Progenitor cell of endocrine pancreas (in vitro differentiated cells): ENCODE measurements at places on chromosomes 2 and 18. TPM values are rescaled to one million over a fixed set of nuclear protein-coding genes. Genes with fewer than 3 reads are reported as not detected.

DNA sequence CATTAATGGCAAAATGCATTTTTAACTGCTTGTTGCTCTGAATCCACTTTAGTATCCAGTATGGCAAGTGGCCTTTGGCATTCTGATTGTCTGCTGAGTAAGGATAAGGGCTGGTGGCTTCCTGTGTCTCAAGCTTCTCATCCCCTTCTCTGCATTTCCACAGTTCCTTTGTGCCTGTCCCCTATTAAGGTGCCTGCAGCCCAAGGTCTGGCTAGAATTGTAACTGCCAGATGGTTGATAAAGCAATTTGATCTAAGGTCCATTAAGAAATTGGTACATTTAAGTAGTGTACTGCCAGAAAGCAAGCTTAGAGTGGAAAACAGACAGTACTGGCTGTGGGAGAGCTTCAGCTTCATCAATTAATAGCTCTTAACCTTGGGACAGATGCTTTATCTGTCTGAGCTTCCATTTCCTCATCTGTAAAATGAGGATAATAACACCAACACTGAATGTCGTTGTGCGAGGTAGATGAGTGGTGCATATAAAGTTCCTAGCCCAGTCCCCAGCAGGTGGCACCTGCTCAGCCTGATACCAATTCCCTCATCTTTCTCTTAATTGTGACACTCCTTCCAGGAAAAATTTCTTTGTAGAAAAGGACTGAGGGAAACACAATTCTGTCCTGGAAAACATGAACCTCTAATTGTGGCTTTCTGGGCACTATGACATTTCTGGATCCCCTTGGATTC lies 570.6 kb upstream of the GCFC2 start:
- DNase-seq: no peak

DNA sequence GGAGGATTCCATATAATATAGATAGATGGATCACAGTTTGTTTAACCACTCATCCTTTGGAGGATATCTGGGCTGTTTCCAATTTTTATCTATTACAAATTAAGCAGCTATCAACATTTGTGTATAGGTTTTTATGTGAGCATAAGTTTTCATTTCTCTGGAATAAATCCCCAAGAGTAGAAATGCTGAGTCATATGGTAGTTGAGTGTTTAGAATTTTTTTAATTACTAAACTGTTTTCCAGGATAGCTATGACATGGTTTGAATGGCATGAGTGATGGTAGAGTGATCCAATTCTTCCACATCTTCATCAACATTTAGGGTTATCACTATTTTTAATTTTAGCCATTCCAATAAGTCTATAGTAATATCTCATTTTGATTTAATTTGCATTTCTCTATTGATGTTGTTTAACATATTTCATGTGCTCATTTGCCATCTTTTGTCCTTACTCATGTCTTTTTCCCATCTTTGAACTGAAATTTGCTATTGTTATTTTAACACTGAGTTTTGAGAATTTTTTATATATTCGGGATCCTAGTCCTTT lies 31.4 kb downstream of the ABCB11 start:
- no peak for DNase-seq

GRCh38 chr2:128304330-128304714 lies 14.3 kb downstream of the HS6ST1 start:
- no peak for DNase-seq

DNA sequence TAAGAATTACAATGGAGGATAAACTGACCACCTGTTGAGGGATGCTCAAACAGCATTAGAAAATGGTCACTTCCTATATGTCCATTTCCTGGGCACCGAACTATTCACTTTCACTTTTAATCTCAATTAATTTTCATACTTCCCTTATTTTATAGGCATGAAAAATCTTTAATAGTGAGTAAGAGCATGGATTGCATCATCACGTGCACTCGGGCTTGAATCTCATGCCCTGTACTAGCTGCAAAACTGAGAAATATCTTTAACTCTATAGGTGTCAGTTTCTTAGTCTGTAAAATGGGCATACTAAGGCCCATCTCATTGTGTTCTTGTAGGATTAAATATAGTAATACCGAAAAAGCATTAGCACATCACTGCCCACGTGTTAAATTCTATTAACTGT lies 183.9 kb upstream of the FIGN start:
- no peak for DNase-seq

GRCh38 chr18:63180971-63181376 lies 138.6 kb downstream of the BCL2 start:
- no peak for DNase-seq

GRCh38 chr2:138087751-138088593 lies 123.7 kb downstream of the HNMT start:
- no peak for DNase-seq

DNA sequence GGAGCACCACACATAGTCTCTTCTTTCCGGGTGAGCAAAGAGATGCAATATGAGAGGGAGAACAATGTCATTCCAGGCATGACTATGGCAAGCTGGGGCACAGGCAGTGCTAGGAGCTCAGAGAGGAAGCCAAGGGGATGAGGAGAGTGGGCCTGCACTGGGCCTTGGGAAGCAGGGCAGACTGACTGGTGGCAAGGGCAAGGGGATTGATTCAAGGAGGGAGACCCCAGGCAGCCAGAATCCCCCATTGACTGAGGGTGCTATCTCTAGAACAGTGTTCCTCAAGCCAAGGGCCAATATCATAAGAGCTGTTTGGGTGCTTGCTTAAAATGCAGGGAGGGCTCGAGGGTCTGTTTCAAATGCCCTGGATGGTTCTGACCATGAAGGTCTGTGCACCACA lies 36.1 kb downstream of the MARCO start:
- DNase-seq: no peak

DNA sequence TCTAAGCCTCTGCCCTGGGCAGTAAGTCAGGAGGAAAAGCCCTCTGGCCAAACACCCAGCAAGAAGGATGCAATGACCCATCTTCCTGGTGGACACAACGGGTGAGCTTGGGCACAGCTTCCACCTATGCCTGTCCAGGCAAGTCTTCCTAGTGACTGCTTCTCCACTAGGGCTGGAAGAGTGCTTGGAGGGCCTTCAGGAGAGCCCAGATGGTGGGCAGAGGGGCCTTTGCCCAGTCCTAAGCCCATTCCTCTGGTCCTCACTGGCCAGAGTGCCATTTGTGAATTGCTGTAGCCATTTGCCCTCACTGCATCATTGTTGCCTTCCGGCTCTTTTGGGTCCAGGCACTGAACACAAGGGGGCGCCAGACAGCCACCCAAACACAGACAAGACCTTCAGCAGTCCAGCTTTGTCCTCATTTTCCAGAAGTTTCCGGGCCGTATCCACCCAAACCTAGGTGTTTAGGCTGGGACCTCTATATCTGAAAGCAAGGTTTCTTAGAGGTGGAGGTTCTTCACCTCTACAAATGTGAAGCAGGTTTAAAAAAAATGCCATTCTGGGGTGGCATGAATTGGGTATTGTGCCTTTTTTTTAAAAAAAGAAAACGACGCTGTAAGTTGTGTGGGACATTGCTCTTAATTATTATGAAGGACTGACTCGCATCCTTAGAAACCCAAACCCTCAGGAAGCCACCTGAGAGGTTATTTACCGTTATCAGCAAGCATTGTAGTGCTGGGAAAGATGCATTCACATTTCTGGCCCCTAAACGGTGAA lies 29.5 kb downstream of the PAX8 start:
- DNase-seq: peak; percentile 60

DNA sequence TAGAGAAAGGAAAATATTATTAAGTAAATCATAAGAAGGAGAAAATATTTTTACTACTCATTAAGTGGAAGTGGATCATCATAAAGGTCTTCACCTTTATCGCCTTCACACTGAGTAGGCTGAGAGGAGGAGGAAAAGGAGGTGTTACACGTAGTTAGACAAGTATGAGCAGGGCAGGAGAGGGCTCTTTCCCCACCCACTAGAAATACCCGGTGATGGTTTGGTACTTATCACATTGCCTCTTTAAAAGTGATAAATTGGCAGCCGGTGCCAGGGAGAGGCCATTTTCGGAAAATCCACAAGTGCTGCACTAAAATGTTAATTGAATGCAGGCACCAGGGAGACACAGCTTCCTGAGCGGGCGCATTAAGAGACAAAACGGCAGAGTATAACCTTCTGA lies 598.7 kb upstream of the SOX11 start:
- DNase-seq: no peak

DNA sequence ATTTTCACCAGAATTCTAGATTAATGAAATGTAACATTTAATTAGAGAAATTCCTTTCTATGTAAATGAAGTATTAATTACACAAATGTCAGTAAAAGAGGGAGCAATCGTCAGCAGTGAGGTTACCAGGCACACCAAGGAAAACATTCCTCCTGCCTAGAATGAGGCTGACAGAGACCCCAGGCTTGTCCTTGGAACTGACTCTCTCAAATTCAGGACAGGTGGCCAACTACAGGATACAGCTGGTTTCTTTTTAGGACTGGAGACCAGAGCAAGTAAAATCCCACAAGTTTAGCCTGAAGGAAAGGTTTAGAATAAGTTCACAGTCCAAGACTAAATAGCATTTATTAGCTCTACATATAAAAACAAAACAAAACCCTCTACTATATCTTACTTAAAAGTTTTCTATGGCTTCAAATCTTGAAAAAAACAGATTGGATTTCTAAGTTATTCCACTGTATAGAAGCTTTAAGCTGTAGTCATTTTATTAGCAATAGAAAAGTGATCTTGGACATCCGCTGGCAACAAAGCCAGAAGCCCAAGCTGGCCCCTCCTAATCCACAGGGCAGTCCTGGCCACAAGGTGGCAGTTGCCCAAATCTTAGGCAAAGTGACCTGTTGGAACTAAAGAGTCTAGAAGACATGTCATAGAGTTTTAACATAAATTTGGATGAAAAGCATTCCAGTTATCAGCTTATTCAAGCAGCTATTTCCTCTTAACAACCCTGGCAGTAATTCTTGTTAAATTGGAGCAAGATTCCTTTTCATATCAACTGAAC lies 81.0 kb downstream of the SP3 start:
- no peak for DNase-seq

ATP9B gene
- total RNA-seq: 45.3 and 49.9 TPM in 2 replicates

BBS5 gene
- 8.2 and 8.3 TPM in 2 replicates for total RNA-seq

REG3A gene
- not detected in 2 replicates for total RNA-seq

GPR75 gene
- 3.9 and 4.4 TPM in 2 replicates for total RNA-seq
